ENCODE measurements at places on chromosomes 2 and 18.

- no peak for DNase-seq
Measured at GRCh38 chr2:140711867-140712266, 1418.9 kb downstream of the LRP1B start.

DNA sequence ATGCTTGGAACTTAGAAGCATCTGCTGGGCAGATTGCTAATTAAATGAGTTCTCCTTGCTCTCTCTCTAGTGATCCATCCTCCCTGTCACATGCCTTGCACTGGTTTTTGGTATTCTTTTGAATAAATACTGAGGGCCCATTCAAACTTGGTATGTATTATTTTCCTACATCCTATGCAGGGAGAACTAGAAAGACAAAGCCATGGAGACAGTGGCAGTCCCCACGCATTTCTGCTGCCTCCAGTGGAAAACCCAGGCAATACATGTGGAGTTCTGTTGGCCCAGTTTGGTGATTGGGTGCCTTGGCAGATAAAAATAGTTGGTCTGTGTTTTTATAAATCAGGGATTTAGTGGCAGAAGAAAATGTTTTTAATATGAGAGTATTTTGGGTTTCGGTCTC, 68.7 kb downstream of the DIS3L2 start:
- DNase-seq = no peak

DNA sequence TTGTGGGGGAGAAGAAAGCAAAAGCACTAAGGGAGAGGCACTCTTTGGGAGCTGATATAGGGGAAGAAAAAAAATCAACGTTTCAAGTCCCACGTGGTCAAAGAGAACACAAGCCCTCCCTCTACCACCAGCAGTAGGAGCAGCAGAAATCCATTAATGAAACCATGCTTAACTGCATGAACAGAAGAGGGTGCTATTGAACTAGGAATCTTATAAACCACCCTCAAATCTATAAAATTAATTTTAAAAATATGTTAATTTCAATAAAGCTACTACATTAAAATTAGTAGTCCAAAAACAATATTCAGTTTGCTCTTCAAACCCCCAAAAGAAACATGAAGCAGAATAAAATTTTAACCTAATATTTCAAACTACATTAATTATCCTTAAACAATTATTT, 147.8 kb downstream of the TMEM18 start:
- no peak for DNase-seq

GRCh38 chr2:198173242-198173641, 368.8 kb downstream of the PLCL1 start:
- DNase-seq = no peak

- DNase-seq = no peak
Measured at GRCh38 chr2:31260870-31261269, 26.9 kb downstream of the EHD3 start.

DNA sequence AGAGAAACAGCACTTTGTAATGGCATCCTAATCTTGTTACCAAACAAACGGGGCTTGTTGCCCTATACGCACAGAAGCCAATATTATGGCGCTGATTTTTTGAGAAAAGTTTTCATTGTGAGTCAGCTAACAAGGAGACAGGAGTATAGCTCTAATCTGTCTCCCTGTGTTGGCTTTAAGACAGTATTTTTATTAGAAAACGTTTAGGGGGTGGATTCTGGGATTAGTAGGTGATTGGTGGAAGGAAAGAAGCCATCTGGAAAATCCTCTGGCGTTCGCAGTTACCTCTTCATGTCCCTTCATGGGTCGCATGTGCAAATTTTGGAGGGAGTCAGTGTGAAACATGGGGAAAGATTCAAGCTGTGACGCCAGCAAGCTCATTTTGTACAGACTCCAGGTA, 698 bp upstream of the TMEM237 start:
- DNase-seq = no peak

- DNase-seq = no peak
Measured at GRCh38 chr2:165436559-165436958, 32.9 kb upstream of the CSRNP3 start.

All from T-helper 9 cell (primary cell).